ENCODE measurements at places on chromosomes 4 and X. TPM values are rescaled to one million over a fixed set of nuclear protein-coding genes. Genes with fewer than 3 reads are reported as not detected.

IQCM gene
- total RNA-seq: not detected

DNA sequence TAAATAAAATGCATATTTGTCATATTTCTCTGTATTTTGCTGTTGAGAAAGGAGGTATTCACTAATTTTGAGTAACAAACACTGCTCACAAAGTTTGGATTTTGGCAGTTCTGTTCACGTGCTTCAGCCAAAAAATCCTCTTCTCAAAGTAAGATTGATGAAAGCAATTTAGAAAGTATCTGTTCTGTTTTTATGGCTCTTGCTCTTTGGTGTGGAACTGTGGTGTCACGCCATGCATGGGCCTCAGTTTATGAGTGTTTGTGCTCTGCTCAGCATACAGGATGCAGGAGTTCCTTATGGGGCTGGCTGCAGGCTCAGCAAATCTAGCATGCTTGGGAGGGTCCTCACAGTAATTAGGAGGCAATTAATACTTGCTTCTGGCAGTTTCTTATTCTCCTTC lies 3.3 kb downstream of the HTT start:
- H3K4me1 ChIP-seq: peaks cover 27% of the 10 kb centered on the region
- no peak overlapping the region for H3K4me3 ChIP-seq
- H3K36me3 ChIP-seq: no peaks in the 10 kb centered on the region
- no peak overlapping the region for H3K27ac ChIP-seq
- H3K27me3 ChIP-seq: no peaks in the 10 kb centered on the region
- DNase-seq: no peak

DNA sequence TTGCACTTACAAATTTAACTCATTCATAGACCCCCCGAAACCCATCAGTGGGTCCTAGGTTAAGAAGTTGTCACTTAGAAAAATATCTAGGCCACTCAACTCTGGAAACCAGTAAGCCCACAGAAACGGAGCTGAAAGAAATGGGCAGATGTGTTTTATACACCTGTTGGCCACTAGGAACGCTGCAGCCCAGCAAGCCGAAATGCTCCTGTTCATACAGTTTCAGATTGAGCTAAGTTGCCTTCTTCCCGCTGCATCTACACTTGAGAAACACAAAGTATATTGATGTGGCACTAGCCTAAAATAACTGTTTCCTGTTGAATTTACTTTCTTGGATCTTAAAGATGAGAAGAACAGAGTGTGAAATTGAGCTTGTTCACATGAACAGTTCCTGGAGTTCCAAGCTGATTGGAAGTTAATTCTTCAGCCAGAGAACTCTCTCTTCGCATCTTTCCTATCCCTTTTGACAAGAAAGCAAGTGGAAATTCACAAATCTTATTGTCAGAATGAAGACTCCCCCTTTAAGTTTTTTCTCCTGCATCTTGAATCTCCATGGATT lies 174.1 kb downstream of the RBMX2 start:
- H3K27me3 ChIP-seq: no peaks in the 10 kb centered on the region
- no peak overlapping the region for H3K27ac ChIP-seq
- H3K4me1 ChIP-seq: no peaks in the 10 kb centered on the region

ARL9 gene
- total RNA-seq: not detected

GRCh38 chrX:31329298-31329697 lies 257.5 kb upstream of the FTHL17 start:
- H3K27ac ChIP-seq: no peak overlapping the region
- H3K36me3 ChIP-seq: no peaks in the 10 kb centered on the region
- no peak for DNase-seq
- no peak overlapping the region for H3K4me3 ChIP-seq
- H3K27me3 ChIP-seq: no peaks in the 10 kb centered on the region
- no peaks in the 10 kb centered on the region for H3K4me1 ChIP-seq
